ENCODE measurements at places on chromosomes 2 and 18.

DNA sequence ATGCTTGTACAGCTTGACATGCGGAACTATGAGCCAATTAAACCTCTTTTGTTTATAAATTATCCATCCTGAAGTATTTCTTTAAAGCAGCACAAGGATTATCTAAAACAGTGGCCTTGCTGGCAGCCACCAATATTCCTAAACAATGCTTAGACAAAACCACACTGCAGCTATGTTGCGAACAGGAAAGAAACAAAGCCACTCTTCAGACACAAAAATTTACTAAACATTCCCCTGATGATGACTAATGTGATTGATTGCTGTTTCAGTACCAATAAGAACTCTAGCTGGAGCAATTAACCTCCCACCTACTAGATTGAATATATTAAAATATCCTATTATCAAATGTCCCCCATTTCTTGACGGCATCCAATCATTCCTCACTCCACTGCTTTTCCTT is 325.8 kb upstream of the REG3G start:
- no peak for DNase-seq

DNA sequence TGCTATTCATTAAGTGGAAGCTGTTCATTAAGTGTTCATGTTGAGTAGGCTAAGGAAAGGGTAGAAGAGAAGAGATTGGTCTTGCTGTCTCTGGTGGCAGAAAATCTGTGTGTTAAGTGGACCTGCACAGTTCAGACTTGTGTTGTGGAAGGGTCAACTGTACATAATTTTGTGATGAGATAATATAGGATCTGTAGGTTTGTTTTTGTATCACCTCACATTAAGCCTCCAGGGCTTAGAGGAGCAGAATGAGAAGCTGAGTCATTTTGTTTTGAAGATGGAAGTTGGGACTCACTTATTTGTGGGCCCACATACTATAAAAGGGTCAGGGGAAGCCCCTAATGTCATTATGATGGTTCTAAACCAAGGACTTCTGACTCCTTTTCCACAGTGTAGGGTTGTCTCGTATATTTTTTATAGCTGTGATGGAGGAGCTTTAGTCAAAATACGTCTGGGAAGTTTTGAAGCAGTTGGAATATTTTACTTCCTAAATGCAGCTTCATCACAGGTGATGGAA is 18.2 kb downstream of the PMS1 start:
- DNase-seq, result no peak

DNA sequence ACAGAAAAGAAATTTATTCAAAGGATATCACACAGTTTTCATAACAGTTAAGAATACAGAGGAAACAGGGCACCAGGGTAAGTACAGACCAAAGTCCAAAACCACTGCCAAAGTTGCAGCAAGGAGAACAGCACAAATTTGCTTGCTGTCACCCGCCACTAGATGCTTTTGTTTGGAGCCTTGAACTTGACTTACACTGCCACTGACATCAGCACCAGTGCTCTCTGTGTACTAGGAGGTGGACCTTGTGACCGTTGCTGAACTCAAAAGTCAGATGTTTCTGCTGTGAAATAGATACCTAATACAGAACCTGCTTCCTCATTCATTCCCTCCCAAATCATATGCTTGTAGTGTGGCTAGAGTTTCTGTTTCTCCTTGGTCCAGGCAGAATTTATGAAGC is 578.3 kb upstream of the TMEFF2 start:
- no peak for DNase-seq

GRCh38 chr2:191569025-191569424 is 108.9 kb upstream of the NABP1 start:
- DNase-seq, result no peak

GRCh38 chr18:49500201-49500921 is 13.3 kb upstream of the C18orf32 start:
- DNase-seq, result no peak

- no peak for DNase-seq
Measured at GRCh38 chr18:51135364-51135763, 62.1 kb downstream of the MEX3C start.

- DNase-seq, result no peak
Measured at GRCh38 chr2:18976168-18976961, 382.1 kb downstream of the OSR1 start.

- DNase-seq, result no peak
Measured at GRCh38 chr2:197668296-197668695, 7.1 kb downstream of the RFTN2 start.

- no peak for DNase-seq
Measured at GRCh38 chr18:79575891-79576685, 103.5 kb upstream of the CTDP1 start.

DNA sequence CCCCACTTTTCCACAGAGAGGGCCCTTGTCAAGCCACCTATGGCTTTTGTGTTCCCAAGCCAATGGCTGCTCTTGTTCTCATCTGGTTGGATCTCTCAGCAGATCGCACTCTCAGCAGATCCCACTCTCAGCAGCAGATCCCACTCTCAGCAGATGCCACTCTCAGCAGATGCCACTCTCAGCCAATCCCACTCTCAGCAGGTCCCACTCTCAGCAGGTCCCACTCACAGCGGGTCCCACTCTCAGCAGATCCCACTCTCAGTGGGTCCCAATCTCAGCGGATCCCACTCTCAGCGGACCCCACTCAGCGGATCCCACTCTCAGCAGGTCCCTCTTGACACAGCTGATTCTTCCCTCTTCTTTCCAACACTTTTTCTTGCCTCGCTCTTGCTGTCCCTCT is 59.3 kb upstream of the MGAT4A start:
- DNase-seq, result no peak

- DNase-seq, result no peak
Measured at GRCh38 chr2:69216535-69217332, 170.3 kb downstream of the GFPT1 start.

- no peak for DNase-seq
Measured at GRCh38 chr2:218839430-218839829, 7.8 kb upstream of the PRKAG3 start.

DNA sequence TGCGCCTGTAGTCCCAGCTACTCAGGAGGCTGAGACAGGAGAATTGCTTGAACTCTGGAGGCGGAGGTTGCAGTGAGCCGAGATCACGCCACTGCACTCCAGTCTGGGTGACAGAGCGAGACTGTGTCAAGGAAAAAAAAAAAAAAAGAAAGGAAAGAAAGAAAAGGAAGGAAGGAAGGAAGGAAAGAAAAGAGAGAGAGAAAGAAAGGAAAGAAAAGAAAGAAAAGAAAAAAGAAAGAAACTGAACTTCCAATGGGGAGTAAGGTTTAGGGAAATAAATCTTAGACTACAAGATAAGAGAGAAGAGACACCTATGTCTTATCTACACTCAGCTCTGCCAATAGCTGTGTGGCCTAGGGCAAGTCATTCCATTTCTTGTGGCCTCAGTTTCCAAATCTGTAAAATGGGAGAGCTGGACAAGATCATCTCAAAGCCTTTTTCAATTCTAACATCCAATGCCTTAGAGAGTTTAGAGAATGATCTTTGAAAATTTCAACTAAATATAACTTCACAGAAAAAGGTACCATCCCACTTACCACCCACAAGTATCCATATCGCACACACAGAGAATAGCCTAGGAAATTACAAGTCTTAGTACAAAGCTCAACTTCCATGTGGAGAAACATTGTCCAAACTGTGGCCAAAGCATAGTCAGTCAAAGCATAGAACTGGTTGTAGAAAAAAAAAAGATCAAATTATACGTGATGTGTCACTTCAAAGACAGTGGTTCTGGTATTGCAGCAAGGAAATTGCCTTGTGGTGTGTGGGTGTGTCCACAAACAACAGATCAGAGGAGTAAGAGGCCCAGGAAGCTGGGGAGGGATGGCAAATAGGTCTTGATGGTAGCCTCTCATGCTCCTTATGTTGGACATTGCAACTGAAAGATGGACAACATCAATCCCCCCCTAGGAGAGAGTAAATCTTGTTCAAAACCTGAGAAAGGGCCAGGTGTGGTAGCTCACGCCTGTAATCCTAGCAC is 42.4 kb downstream of the SLC14A2 start:
- no peak for DNase-seq

GRCh38 chr2:199348871-199349270 is 108.9 kb downstream of the SATB2 start:
- DNase-seq, result no peak

GRCh38 chr2:23330214-23330613 is 54.8 kb upstream of the KLHL29 start:
- no peak for DNase-seq

DNA sequence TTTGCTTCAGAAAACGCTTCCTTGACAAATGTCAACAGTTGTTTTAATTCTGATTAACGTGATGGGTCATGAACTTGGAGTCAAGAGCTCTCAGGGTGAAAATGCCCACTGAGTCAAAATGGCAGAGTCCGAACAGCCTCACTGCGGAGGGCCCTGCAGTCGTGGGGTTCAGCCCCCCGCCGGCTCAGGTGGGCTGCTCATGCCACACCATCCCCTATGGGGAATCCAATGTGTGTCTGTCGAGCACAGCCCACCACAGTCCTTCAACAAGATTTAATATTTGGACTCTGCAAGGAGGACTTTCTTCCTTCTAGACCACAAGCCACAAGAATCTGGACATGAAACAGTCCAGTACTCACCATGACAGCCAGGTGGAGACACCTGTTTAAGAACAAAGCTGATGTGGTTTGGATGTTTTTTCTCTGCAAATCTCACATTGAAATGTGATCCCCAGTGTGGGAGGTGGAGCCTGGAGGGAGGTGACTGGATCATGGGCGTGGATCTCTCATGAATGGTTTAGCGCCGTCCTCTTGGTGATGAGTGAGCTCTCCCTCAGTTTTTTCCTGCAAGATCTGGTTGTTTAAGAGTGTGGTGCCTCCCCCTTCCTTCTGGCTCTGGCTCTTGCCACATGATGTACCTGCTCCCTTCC is 201.0 kb downstream of the NDUFA10 start:
- DNase-seq, result no peak

DNA sequence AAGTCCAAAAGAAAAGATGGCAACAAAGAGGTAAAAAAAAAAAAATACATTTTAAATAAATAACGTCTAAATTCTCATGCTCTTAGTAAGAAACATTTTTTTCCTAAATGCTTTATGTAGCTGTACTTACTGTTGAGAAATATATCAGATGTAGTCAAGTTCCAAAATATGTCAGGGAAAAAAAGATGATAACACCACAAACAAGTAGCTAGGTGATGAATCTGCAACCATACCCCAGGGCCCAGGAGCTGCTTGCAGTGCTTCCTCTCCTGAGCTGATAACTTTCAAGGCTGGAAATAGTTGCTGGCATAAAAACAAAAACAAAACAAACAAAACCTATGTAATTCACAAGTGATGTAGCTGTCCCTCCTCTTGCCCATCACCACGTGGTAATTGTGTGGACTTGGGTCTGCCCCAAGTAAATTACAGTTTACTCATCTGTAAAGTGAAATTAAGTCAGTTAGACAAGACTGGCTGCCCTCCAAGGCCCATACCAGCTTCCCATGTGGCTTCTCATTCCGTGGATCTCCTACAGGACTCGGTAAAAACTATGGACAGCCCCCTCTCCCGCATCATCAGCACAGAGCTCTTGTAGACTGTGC is 82.6 kb downstream of the SP100 start:
- DNase-seq, result no peak

DNA sequence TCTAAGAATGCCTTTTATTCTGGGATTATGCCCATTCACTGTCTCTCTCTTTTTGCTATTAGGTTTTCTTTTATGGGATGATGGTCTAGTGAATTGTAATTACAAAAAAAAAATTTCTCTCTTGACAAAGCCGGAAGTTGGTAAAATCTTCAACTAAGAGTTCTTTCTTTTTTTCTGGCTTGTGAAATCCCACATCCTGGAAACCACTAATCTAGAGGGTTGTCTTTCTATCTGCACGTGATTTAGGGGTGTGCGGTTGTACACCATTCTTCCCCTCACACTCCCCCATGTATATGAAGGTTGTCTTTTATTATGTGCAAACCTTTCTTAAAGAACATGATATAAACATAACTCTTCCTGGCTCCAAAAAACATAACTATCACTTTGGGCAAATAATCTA is 52.0 kb downstream of the GATA6 start:
- no peak for DNase-seq

- no peak for DNase-seq
Measured at GRCh38 chr2:72034353-72035095, 113.1 kb downstream of the CYP26B1 start.

DNA sequence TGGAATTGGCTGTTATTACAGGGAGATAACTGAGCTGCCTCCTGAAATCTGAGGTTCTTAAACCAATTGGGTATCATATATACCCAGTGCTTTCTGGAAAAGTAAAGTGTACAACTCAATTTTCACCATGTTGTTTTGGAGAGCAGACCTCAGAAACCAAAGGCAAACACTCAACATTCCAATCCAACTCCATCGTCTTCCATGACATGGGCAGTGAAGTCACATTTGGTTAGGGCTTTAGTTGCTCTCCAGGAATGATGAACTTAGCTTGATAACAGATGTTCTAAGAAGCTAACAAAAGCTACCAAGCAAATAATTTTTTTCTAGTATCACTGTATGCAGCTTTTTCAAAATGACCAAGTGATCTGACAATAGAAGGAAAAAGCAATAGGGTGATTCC is 107.0 kb upstream of the SLC35G4 start:
- DNase-seq, result no peak

DNA sequence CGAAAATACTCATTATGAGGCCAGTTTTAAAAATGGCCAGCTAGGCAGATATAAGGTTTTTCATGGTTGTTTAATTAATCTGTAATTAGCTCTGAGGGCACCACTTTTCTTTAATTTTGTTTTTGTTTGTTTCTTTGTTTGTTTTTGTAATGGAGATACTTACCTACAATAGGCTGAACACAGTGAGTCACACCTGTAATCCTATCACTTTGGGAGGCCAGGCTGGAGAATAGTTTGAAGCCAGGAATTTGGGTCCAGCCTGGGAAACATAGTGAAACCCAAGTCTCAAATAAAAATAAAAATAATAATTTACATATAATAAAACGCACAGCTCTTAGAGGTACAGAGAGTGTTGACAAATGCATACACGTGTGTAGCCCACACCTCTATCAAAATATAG is 56.8 kb upstream of the MSH2 start:
- no peak for DNase-seq

GRCh38 chr2:128780434-128781080 is 461.9 kb upstream of the HS6ST1 start:
- DNase-seq, result no peak
